GM23338 (cell line): ENCODE measurements at places on chromosomes 5 and 9. TPM values are rescaled to one million over a fixed set of nuclear protein-coding genes. Genes with fewer than 3 reads are reported as not detected.

The PCDHGB6 gene
- total RNA-seq, result 7.1 and 8.1 TPM in 2 replicates

The PCDHA2 gene
- total RNA-seq, result 2.2 and 2.4 TPM in 2 replicates

The ZFP37 gene
- total RNA-seq, result 5.0 and 5.6 TPM in 2 replicates

The SIT1 gene
- total RNA-seq, result 14.7 and 16.4 TPM in 2 replicates
